ENCODE measurements at places on chromosomes 3 and 15.

GRCh38 chr3:9715764-9716437, 12.3 kb downstream of the CPNE9 start:
- DNase-seq, result peak; percentile 53

DNA sequence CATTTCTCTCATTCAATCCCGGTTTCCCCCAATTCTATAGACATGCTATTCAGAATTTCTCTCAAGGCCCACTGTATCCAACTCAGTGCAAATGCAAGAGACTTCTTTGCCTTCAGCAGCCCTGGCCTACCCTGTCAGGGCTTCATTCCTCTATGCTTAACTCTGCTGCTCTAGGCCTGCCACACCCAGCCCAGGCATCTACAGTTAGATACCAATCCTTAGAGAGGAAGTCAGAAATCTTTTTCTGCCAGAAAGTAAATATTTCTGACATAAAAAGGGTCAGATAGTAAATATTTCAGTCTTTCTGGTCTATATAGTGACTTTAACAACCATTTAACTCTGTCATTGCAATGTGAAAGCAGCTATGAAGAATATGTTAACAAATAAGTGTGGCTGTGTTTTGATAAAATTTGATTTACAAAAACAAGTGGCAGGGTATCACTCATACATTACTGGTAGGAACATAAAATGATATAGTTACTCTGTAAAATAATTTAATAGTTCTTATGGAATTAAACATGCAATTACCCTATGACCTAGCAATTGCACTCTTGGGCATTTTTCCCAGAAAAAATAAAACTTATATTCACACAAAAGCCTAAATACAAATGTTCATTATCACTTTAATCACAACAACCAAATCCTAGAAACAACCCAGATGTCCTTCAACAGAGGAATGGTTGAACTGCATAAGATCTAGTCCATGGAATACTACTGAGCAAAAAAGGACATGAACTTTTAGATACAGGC, 942.0 kb downstream of the SQOR start:
- DNase-seq, result no peak

- DNase-seq, result no peak
Measured at GRCh38 chr3:125179143-125179883, 33.2 kb downstream of the SLC12A8 start.

DNA sequence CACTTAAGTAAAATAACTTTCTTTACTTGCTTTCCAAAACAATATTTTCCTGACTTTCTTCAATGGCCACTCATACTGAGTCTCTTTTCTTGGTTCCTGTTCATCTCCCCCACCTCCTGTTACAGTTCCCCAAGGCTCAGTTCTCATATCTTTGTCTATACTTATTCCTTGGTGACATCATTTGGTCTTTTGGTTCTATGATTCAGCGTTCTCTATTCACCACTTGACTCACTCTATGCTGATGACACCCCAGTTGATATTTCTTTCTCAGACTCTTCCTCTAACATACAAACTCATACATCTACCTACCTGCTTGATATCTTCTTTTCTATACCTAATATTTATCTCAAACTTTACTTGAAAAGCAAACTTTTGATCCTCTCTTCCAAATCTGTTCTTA, 85.0 kb upstream of the P3H2 start:
- DNase-seq, result no peak

- DNase-seq, result no peak
Measured at GRCh38 chr3:53162672-53163443, 1.8 kb downstream of the PRKCD start.

DNA sequence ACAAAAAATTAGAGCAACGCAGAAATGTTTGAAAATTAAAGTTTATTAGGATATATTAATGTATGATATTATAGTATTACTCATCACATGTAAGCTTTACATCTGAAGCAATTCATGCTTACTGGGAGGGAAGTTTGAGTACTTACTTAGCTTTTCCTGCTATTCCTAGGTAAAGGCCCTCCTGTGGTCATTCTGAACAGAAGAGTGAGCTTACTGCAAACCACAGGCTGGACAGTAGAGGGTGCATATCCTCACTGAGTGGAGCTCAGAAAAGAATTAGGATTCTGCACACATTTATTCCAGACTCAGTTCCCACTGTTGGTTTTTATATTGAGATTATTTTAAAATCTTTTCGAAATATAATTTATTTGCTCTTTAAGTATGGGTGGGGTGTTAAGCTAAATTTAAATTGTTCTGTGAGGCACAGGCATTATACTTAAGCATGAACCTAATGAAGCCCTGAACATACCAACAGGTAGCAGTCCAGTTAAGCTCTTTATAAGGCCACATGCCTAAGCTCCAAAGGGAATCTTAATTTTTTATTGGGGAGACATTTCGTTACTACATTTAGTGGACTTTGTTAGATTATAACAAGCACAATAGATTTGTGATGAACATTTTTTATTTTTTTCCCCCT, 10.2 kb downstream of the MRPS22 start:
- DNase-seq, result peak; percentile 45

DNA sequence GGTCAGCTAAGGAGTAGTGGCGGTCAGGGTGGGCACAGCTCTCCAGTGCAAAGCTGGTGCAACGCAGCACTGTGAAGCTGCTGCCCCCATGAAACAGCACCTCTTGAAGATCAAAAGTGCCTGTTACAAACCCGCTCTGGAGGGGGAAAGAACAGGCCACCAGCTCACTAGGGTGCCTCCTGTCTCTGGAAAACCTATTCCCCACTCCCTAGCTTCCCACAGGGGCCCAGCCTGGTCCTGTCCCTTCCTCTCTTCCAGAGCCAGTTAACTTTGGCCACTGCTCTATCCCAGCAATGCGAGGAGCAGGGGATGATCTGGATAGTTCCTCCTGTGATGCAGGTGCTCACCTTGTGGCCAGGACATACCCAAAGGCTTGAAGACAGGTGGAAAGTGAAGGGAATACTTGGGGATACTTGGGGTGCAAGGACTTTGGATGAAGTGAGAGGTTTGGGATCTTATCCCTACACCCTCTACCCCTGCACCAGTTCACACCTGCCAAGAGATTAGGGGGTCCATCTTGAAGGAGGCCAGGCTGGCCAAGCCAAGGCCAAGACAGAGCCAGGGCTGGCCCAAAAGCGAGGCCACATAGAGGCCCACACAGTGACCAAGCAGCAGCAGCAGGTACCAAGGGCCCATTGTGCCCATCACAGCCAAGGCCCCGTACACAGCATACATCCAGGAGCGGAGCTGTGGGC, 4.2 kb downstream of the HHATL start:
- no peak for DNase-seq

GRCh38 chr3:45132568-45133211, 13.5 kb downstream of the CDCP1 start:
- DNase-seq, result no peak

DNA sequence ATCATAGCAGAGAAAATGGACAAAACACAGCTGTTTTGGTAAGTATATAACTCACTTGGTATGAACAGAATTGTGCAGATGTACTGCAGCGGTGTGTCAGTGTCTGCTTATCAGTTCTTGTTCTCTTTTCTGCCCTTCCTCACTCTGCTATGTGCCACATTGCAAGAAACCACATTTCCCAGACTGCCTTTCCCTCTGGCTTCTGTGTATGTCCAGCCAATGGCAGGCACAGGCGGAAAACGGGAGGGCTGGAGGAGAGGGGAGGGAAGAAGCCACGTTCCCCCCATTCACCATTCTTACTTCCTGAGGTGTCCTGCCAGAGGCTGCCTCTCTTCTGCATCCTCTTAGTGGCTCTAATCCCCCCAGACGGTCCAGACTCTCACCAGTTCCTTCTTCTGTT, 15.4 kb downstream of the HHLA2 start:
- no peak for DNase-seq

- no peak for DNase-seq
Measured at GRCh38 chr3:171811295-171811912, 1.1 kb upstream of the PLD1 start.

DNA sequence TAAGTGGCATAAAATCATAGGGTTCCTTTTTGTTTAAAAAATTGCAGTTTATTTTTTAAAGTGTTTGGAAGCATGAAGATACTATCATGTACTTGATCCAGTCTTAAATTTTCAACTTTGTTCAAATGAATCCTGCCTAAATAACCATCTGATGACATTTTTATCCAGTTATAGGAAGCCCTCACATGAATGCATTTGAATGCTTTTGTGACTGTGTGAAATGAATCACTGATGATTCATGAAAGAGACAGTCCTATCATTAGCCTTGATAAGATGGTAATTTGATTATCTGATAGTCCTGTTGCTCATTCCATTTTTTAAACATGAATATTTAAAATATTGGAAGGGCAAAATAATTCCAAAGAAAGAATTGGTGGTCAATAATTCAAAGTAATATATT, 401.9 kb upstream of the ROBO2 start:
- no peak for DNase-seq

GRCh38 chr15:98134905-98135304, 174.4 kb downstream of the ARRDC4 start:
- DNase-seq, result no peak

- DNase-seq, result no peak
Measured at GRCh38 chr3:170458285-170458684, 39.6 kb downstream of the CLDN11 start.

- no peak for DNase-seq
Measured at GRCh38 chr3:44996556-44996969, 20.5 kb downstream of the EXOSC7 start.

- DNase-seq, result no peak
Measured at GRCh38 chr3:157311633-157312375, 124.8 kb upstream of the PTX3 start.

DNA sequence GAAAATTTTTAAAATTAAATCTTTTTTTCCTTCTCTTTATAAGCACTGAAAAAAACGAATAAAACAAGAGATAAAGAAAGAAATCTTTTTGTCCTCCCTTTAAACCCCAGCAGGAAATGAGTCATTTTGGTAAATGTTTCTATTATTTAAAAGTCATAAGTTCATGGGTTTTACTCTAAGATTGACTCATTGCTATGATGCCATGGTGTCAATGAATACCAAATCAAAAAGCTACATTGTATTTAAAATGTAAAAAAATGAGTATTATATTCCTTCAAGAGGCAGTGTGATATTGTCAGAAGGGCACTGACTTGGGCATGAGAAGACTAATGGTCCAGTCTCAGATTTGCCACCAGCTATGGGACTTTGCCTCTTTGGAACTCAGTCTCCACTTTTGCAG, 303.4 kb upstream of the DNAJC19 start:
- DNase-seq, result no peak

- DNase-seq, result no peak
Measured at GRCh38 chr3:112637700-112638099, 3.2 kb downstream of the CCDC80 start.

DNA sequence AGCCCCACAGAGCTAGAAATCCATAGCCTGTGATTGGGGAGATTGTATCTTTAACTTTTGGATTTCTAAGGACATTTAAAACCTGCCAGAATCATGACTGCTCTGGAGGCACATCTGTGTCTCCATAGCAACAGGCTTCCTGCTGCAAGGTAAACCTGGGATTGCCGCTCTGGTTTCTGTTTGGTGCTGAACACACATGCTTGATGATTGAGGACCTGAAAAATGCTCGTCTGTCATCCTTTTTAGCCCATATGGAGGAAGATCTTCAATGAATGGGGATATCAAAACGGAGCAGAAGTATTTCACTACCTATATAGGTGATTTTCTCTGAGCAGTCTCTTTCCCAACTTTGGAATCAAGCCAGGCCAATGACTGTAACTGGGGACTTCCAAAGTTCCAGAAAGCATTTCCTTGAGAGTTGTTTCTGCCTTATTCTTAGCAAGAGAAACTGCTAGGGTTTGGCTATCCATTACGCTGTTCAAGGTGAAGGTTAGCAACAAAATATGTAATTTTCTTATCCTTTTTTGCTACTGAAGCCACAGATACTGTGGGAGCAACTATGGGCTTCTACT, 96.5 kb upstream of the TNIK start:
- peak; percentile 42 for DNase-seq

DNA sequence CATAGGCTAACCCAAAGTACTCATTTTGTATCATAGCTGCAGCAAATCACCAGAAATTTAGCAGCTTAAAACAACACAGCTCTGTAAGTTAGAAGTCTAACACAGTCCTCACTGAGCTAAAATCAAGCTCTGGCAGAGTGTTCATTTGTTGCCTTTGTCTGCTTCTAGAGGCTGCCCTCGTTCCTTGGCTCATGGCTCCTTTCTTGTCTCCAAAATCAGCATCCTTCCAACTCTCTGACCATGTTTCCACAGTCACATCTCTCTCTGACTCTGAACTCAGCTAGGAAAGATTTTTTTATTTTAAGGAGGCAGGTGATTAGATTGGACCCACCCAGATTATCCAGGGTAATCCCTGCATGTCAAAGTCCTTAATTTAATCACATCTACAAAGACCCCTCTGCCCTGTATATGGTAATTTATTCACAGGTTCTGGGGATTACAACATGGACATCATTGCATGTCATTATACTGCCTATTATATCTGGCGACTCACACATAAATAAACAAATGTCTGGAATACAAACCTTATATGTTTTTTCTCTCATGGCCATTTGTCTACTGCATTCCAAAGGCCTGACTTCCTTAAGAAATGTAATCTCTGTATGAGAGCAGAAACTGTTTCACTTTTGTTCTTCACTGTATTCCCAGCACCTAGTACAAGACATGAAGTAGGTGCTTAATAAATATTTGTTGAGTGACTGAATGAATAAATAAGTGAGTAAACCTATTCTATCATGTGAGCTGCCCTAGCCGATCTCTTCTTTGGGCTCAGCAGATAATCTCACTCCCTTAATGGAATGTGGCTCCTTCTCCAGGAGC, 15.1 kb upstream of the UACA start:
- DNase-seq, result no peak

DNA sequence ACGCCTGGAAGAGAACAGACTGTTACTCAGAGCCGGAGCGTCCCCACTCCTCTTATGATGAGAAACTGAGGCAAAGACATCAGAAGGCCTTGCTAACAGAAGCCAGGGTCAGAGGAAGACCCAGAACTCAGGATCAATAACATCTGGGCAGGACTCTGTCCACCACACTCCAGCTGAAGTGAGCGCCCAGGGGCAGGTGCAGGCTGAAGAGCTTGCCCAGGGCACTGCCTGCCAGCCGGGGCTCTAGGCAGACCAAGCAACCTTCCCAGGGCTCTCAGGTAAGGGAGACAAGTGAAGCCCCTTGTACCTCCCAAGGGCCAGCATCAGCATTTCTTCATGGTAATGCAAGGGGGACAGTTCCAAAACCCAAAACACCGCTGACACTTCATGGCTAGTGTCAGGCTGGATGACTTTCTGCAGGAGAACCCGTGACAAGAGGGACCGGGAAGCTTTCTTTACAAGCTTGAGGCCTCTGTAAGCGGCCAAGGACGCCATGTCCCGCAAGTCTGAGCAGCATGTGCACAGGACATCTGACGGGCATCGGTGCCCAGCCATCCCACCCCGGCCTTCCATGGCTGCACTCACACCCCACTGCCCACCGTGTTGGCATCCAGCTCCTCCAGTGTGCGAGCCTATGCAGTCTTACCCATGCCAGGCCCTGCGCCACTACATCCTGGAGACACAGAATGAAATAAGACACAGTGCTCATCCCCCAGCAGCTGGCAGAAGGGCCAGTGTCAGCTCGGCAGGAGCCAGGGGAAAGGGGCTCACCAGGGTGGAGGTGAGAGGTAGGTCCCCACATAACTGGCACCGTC, 14.1 kb downstream of the XXYLT1 start:
- no peak for DNase-seq

DNA sequence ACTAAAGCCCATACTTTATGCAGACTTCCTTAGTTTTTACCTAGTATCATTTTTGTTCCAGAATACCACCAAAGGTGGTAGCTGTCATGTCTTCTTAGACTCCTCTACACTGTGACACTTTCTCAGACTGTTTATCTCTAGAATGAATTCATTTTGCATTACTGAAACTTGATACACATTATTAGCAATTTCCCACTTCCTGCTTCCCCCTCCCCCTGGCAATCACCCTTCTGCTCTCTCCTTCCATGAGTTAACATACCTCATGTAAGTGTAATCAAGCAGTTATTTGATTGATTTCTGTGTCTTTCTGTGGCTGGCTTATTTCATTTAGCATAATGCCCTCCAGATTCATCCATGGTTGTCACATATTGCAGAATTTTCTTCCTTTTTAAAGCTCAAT, 204.9 kb downstream of the STAG1 start:
- peak; percentile 42 for DNase-seq
